ENCODE measurements at places on chromosomes 12 and 14. TPM values are rescaled to one million over a fixed set of nuclear protein-coding genes. Genes with fewer than 3 reads are reported as not detected.

ERP27 gene
- total RNA-seq = 0.13 TPM

RAB15 gene
- 0.11 TPM for total RNA-seq

PLA2G1B gene
- 1.8 TPM for total RNA-seq

DNA sequence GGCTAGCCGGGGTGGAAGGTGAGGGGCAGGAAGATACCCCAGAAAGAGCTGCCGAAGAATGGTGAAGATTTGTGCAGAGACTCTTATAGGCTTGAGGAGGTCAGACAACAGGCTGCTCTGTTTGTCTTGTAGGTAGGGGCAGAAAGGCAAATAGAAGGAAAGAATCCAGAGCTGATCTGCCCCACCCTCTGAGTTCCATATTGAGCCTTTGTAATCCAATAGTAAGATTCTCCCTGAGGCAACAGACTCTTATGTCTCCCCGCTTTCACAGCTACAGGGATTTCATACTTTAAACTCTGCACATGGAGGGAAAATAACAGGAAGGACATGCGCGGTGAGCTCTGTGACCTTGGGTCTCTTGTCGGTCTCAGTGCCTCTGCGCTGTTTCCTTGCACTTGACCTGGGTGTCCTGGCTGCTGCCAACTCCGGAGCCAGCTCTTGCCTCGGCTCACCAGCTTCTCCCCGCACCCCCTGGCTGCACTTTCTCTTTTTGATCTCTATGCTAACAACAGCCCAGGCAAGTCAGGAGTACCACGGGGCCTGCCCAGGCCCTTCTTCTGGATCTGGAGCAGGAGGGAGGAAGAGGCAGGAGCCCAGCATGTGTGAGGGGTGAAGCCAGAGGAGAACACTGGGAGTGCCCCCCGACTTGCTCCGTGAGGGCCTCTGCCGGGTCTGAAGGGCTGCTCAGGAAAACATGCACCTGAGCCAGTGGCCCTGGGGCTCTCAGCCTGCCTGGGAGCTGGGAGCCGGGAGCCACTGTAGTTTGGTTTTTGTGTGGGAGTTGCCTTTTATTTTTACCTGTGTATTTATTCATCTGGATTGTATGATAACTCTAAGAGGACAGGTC, 75.8 kb downstream of the PPP1R36 start:
- no peak for DNase-seq

GRCh38 chr14:22370084-22370847, 218.8 kb downstream of the DAD1 start:
- DNase-seq = no peak

DNA sequence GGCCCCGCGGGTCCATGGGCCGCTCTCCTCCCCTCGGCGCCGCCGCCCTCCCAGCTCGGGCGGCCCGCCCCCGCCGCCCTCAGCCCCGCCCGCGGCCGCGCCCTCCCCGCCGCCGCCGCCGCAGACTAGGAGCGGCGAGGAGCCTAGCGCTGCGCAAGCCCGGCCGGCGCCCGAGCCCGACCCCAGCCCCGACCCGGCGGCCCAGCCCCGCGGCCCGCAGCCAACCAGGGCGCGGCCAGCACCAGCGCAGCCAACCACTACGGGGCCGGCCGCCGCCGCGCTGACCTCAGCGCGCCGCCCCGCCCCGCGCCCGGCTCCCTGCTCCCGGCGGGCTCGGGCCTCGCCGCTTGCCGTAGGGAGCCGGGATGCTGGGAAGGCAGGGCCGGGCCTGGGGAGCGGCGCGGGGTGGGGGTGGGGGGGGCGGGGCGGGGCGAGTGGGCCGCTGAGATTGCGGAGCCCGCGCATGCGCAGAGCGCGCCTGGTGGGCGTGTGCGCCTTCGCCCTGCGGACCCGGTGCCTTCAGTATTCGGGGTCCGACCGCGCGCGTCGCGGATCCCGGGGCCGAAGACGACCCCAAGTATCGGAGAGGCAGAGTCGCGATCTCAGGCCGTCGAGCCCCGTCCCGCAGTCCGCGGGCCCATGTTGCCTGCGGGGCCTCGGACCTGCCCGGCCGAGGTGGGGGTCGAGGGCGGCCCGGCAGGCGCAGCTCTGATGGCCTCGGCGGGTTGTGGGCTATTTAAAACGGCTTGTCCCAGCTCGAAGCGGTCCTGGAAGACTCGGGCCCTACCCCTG, at the start of gene CDC42BPB:
CDC42BPB (minus strand) TSS at position 178 of the 792 bp plus-strand sequence. CDS start 376 bp downstream, outside the sequence.
- peak; percentile 86 for DNase-seq

DNA sequence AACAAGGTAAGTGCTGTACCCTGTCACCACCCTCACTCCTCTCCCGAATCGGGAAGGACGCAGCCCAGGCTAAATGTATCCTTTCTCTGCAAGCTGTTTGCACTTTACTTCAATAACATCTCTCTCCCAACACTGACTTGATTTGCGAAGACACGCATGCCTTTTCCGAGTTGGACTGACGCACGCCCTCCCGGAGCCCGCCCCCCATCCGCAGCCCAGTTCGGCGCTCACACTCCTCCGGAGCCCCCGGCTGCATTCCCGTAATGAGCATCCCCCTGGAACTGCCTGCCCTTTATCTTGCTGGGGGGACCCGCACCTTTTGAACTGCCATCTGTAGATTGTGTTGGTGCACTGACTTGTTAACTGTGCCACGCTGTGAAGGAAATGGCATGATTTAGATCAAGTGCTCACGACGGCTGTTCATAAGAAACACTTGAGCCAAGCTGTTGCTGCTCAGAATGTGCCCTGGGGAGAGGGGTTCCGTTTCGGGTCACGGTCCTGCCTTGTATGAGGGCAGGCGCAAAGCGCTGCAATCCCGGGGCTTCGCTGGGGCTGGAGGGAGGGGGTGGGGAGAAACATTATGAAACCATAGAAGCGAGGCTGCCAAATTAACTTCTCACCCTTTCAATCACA, 176.6 kb upstream of the CDKN3 start:
- DNase-seq = no peak

DNA sequence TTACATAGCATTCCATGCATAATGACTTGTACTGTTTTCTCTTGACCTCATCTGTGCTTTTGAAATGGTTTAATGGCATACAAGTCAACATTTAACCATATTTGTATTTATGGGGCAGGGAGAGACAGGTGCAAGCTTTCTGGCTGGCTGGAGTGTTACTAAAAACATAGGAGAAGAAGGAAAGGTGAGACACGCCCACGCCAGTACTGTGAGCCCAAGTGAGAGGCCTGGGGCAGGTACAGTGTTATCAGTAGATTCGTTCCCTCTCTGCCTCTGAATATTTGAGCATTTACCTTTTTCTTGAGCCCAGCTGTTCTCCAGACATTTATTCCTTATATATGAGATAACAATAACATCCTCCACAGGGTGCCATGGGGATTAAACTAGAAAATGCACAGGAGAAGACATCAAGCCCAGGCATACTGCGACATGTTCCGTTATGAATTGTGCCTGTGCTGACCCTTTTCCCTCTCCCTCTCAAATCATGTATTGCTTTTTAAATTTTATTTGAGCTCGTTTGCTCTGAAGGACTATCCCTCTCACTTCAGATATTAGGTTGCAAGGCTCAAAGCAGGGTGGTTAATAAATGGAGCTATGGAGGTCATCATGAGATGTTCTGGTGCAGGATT, 34.6 kb upstream of the TUBA1C start:
- no peak for DNase-seq

- DNase-seq = no peak
Observed at GRCh38 chr12:130969223-130969622, 15.5 kb downstream of the ADGRD1 start.

- no peak for DNase-seq
Observed at GRCh38 chr14:95256002-95256775, 63.5 kb downstream of the CLMN start.

GRCh38 chr12:105402366-105402765, 71.9 kb downstream of the C12orf75 start:
- DNase-seq = no peak

GRCh38 chr12:9619411-9620179, 11.9 kb upstream of the KLRB1 start:
- no peak for DNase-seq

DNA sequence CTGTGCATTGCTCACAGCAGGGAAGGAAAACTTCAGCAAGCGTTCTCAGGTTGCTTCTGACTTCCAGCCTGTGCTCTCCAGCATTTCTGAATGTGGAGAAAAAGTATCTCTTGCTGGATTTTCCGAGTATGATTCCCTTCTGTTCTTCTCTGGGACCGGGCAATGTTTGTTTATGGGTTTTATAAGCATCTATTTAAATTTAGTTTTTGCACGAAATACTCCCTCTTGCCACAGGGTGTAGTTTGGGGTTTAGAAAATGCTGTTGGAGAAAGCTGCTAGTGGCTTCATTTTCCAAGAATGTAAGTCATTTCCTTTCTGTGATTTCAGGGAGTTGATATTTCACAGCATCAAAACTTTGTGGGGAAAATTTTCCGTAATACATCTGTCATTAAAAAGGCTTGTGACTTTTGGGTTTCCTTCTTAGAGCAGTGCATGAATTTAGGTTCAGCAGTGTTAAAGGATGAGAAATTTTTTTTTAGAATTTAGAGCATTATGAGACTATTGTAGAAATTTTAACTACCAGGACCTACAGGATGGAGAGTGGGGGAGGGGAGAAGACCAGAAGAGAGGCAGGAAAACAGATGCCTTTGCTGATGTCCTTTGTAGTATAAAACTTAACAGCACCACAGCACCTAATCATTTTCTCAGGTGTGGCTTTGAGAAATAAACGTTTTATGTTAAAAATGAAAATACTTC, 1.5 kb downstream of the FRMD6 start:
- DNase-seq = peak; percentile 6

- DNase-seq = no peak
Observed at GRCh38 chr12:132739600-132740312, 21.9 kb downstream of the ANKLE2 start.

DNA sequence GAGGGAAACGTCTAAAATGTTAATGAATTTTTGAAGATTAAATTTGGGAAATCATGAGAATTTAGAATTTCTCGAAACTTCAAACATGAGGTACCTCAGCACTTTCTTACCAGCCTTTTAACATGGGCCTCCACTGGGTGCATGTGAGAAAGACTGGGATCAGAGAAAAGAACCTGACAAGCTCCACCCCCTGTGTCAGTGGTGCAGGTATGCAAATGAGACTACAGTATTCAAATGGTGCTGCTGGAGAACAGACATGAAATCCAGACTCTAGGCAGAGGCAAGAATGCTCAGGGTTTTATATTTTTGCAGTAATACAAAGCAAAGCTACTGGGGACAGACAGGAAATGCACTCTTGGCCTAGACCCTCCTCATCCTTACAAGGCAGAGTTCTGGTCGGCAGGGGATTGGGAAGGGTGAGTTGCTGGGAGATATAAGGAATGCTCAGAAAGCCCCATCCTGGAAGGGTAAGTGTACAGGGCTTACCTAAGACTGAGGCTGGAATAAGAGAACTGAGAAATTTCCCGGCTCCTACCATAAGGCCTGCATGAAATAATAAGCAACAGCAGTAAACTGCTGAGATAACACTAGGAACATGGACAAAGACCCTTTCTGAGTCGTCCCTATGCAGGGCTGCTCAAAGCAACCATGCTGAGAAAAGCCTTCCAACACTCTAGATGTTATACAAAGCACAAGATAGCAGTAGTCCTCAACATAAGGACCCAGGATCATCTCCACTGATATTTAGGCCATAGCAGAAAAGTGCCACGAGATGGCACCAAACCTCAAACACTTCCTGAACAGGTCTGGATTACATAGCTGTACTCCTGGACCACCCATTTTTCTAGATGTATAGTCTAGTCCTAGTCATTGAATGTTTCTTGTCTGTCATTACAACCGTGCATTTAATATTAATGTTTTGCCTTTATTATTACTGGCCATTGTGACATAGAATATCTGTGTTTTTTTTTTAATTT, 260.8 kb downstream of the RASSF9 start:
- peak; percentile 9 for DNase-seq

DNA sequence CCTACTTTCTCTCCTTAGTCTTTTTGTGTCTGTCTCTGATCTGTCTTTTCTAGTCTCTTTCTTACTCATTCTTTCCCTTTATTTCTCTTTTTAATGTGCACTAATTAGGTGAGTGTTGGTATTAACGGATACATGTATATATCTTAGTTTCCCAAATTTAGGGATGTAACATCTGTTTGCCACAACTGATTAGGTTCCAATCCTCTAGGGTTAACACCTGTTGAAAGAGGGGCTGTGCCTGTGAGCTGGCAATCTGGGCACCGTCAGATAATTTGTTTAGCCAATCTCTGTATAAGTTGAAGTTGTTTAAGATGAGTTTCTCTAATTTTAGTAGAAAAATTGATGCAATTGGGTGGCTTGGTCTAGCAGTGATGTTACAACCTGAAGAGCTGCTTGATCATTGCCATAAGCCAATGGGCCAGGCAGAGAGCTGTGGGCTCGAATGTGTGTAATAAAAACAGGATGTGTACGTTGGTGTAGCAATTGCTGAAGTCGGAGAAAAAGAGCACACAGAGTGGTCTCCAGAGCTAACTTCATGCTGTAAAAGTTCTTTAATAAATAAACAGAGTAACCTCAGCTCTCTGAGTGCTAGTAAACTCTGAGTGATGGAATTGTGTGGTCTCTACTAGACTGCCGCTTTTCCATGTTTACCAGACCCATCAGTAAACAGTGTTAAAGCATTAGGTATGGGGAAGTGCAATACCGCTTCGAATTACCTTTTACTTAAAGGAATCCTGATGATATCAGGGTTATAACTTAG, 18.3 kb upstream of the LYZ start:
- no peak for DNase-seq
